ENCODE measurements at places on chromosomes 16 and 17.

- no peak for DNase-seq
Measured at GRCh38 chr17:9239793-9240658, 218.7 kb downstream of the NTN1 start.

DNA sequence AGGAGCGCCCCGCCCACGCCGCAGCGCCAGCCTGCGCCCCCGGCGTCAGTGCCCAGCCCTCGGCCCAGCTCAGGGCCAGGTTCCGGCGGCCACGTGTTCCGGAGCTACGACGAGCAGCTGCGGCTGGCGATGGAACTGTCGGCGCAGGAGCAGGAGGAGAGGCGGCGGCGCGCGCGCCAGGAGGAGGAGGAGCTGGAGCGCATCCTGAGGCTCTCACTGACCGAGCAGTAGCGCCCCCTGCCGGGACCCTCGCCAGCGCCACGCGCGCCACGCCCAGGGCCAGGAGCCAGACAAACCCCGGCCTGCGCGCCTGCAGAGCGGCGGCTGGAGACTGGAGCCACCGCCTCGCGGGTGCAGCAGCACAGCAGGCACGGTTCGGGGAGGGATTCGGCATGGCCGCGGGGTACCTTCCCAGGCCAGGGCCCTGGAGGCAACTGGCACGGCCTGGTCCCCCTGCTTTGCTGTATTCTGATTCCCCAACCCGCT, 9.3 kb downstream of the CORO6 start:
- peak; percentile 98 for DNase-seq

- DNase-seq = no peak
Measured at GRCh38 chr17:83132251-83133081, 53.1 kb downstream of the METRNL start.

DNA sequence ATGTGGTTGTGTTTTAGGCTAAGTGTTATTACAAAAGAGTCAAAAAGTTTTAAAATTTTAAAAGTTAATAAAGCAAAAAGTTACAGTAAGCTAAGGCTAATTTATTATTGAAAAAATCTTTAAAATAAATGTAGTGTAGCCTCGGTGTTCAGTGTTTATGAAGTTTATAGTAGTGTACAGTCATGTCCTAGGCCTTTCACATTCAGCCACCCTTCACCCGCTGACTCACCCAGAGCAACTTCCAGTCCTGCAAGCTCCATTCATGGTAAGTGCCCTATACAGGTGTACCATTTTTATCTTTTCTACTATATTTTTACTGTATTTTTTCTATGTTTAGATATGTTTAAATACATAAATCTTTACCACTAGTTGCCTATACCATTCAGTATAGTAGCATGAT, 98.5 kb upstream of the RPRML start:
- no peak for DNase-seq

DNA sequence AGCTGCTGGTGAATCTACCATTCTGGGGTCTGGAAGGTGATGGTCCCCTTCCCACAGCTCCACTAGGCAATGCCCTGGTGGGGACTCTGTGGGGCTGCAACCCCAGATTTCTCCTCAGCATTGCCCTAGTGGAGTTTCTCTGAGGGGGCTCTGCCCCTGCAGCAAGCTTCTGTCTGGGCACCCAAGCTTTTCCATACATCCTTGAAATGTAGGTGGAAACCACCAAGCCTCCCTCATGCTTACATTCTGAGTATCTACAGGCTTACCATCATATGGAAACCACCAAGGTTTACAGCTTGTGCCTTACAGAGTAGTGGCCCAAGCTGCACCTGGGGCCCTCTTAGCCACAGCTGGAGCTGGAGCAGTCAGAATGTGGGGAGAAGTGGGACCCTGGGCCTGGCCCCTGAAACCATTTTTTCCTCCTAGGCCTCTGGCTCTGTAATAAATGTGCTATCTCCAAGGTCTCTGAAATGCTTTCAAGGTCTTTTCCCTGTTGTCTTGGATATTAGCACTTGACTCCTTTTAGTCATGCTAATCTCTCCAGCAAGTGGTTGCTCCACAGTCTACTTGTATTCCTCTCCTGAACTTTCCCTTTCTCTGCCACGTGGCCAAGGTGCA, 19.6 kb upstream of the DLX3 start:
- no peak for DNase-seq

- no peak for DNase-seq
Measured at GRCh38 chr17:48894886-48895285, 2.3 kb downstream of the ATP5MC1 start.
